ENCODE measurements at places on chromosomes 7 and 10.

DNA sequence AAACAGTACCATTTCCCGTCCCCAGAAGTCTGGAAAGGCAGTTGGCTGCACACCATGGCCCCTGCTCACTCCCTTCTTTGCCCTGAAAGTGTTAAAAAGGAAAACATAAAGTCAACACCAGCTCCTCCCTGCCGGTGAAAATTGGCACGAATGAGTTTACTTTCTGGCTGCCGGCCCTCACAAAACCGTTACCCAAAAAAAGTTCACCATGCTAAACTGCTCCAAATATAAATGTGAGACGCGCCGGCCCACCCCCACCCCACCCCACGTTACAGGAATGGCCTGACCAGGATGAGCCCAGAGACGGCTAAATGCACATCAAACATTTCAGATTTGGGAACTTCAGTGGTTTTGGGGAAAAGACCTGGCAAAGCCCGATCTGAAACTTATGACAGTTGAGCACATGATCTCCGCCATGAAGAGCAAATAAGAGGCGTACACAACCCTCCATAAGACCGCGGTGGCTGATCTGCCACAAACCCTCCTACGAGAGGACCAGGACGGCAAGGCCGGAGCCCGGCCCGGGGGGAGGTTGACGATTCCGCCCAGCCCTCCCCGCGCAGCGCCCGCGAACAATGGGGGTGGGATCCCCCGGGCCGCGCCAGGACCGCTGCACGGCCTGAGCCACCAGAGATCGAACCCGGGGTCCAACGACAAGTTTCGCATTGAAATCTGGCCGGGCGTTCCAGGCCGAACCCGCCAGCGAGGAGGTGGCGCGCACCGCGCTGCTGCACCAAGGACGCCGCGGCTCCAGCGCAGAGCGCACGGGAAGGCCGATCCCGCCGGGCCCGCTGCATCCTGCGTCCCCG lies 952 bp downstream of the DIP2C start:
- no peak for DNase-seq

- no peak for DNase-seq
These were observed 41.1 kb downstream of the ZC3HC1 start for GRCh38 chr7:130009848-130010688.

DNA sequence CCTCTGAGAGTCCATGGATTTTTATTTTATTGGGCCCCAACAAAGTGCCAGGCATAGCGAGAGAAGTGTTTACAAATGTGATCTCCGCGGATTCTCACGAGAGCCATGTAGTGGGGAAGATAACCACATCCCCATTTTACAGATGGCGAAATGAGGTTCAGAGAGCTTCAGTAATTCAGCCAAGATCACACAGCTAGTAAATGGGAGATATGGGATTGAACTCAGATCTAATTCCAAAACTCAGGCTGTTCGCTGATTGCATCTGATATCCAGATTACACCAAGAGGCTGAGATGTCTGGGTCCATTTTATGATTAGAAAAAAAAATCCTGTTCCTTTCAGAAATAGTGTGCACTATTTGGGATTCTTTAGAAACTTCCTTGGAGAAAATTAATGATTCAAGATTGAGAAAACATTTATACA lies 1.3 kb downstream of the FAS start:
- DNase-seq = no peak

GRCh38 chr7:70612811-70613210 lies 519.1 kb upstream of the GALNT17 start:
- DNase-seq = no peak

GRCh38 chr10:50456719-50457118 lies 167.0 kb downstream of the SGMS1 start:
- no peak for DNase-seq

GRCh38 chr10:110007701-110008517 lies at the start of gene ADD3:
TSS of gene ADD3 (plus strand) at chr10:110007984. CDS start at chr10:110100654, 92,670 bp downstream.
- DNase-seq = peak; percentile 87

GRCh38 chr7:130907439-130907838 lies 173.4 kb upstream of the KLF14 start:
- no peak for DNase-seq

DNA sequence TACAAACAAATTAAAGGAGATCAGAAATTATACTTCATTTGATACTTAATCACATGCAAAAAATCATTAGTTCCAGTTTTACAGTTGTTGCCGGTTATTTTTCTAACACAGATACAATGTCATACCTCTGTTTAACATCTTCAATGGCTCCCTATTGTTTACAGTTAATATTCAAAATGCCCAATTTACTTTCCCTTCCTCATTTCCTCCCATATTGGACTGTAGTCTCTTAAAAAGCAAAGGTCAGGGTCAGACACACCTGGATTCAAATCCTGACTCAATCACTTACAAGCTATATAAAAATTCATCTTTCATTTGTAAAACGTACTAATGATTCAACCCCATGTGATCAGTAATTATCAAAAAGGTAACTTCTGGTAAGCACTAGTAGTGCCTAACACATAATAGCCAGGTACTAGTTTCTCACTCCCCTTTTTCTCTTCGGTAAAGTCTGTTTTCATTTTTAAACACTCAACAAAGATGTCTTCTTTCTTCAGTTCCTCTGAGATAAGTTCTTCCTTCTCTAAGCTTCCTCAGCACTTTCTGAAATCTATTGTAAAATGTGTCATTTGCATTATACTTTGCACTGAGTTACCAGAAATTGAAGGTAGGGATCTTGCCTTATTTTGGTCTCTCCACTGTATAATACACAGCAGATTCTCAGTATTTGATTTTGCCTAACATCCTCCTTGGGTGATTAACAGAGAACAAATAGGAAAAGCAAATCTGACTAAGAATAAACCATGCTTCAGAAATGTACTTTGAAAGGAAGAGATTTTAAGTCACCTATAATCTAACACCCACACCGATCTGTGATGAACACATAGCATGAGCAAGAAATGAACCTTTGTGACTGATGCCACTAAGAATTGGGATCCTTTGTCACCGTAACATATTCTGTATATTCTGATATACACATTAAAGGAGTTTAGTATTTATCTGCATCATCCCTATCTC lies 16.1 kb downstream of the KMT2C start:
- DNase-seq = no peak

- DNase-seq = no peak
These were observed 358.2 kb downstream of the FGFR2 start for GRCh38 chr10:121240011-121240410.

DNA sequence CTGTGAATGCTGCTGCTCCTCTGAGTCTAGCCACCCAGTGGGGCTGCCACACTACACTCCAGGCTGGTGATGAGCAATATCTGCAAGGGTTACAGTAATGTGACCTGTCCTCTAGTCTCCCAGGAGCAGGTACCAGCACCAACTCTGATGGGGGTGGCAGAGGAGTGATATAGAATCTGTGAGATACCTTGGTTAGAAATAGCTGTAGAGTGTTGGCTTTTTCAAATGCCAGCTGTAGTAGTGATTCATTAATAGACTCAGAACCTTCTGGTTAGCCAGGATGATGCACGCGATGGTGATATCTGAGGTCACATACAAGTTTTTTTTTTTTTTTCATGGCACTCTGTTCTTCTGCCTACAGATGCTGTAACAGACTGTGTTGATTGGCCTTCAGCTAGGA lies 757.1 kb downstream of the INHBA start:
- no peak for DNase-seq

DNA sequence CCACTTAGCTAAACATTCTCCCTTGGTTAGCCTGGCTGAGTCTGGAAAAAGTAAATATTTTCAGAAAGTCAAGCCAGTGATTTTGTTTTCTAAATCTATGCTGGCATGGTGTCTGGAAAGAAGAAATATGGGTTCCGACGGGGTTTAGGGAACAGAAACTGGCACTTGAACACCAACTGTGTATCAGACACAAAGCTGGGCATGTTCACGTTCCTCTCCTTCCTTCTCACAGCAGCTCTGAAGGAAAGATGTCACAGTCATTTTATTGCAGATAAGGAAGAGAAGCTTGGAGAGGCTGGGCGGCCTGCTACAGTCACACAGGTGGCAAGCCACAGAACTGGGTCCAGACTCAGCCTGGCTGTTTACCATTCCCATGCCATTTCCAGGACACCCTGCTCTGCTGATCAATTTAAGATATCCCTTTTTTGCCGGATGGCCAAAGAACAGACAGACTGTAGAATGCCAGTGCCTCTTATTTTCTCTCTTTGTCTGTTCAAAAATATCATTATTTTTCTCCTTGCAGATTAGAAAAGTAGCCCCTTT lies 118.8 kb downstream of the HERPUD2 start:
- no peak for DNase-seq

DNA sequence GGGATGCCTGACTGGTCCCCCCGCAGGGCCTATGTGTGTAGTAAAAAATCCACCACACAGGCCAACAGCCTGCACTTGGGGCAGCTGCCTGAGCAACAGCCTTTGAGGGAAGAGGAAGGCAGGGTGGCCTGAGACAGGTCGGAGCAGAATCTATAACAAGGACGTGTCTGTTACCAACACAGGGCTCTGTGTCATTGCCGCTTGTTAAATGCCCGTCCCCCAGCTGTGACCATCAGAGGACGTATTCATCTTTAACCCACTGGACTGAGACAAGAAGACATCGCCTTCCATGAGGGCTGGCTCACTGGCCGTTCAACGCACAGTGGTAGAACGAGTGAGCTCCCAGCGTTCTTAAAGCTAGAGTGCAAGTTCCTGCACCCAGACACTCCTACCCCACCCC lies 7.8 kb downstream of the PDIA4 start:
- no peak for DNase-seq

- no peak for DNase-seq
These were observed 22.9 kb upstream of the CACNB2 start for GRCh38 chr10:18117276-18117675.

- no peak for DNase-seq
These were observed 253.1 kb upstream of the PITRM1 start for GRCh38 chr10:3425716-3426115.

- DNase-seq = no peak
These were observed 140.2 kb downstream of the AUTS2 start for GRCh38 chr7:69738396-69738951.

GRCh38 chr7:25303281-25304181 lies 75.2 kb upstream of the NPVF start:
- DNase-seq = no peak

DNA sequence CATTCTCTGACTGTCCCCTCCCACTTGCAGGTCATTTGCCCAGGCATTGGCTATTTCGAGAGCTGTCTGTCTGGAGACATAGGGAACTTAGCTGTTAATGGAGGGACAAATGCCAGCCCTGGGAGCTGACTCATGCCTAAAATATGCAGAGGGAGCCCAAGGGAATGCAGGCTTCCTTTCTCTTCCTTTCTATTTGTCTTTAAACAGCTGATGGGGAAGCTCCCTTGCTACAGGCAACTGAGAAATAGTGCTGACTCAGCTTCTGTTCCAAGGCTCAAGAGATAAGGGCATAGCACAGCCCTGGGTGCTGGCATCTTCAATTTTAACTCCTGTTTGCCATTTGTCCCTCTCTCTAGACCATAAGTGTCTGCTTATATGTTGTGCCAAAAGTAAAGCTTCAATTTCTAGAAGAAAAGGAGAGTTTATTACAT lies 82.7 kb upstream of the C1GALT1 start:
- no peak for DNase-seq

DNA sequence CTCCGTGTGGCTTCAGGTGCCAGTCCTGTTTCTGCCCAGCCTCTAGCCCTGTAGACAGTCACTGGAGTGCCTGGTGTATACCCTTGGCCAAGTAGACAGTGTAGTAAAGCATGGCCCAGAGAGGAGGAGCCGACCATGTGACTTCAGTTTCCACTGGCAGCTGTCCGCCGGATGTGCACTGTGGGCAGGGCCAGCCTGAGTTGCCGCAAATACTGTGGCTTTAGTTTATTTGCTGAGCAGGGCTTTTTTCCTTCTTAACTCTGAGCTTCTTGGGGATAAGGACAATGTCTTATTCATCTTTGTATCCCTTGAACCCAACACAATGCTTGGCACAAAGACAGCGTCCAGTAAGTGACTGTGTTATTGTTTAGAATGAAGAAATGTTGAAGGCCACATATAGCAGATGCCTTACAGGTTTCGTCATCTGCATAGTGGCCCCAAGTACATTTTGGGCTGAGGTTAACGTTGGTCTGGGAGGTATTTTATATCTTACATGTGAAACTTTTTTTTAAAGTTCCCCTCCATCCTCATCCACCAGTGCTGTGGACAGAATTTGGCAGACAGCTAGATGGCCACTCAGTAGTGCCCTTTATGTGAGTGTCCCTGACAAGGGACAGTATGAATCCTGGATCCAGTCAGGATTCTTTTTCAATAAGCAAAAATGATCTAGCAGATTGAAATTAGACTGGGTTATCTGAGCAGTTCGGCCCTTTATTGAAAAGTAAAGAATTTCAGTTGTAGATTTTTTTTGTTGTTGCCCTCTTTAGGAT lies 40.6 kb downstream of the CYP17A1 start:
- no peak for DNase-seq

- DNase-seq = no peak
These were observed 58.1 kb downstream of the DOCK1 start for GRCh38 chr10:126963354-126963753.

DNA sequence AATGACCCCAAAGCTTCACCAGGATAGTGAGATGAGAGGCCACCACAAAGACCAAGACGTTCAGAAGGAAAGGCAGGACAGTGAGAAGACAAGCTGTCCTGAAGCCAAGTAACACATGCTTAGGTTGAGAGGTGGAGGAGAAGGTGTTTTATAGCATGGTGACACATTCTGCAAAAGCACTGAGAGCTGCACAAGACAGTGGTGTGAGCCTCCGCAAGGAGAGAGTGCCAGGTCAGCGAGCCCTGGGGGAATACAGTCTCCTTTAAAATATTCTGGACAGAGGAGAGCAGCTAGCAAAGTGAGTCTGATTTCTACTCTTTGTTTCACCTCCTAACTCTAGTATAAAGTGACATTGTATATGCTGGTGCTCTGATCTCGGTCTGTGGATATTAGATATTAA lies 68.0 kb upstream of the VKORC1L1 start:
- DNase-seq = no peak

- DNase-seq = no peak
These were observed 148.0 kb downstream of the RNF216 start for GRCh38 chr7:5633161-5634106.

GRCh38 chr10:78619115-78619851 lies 449.5 kb upstream of the ZMIZ1 start:
- DNase-seq = no peak

DNA sequence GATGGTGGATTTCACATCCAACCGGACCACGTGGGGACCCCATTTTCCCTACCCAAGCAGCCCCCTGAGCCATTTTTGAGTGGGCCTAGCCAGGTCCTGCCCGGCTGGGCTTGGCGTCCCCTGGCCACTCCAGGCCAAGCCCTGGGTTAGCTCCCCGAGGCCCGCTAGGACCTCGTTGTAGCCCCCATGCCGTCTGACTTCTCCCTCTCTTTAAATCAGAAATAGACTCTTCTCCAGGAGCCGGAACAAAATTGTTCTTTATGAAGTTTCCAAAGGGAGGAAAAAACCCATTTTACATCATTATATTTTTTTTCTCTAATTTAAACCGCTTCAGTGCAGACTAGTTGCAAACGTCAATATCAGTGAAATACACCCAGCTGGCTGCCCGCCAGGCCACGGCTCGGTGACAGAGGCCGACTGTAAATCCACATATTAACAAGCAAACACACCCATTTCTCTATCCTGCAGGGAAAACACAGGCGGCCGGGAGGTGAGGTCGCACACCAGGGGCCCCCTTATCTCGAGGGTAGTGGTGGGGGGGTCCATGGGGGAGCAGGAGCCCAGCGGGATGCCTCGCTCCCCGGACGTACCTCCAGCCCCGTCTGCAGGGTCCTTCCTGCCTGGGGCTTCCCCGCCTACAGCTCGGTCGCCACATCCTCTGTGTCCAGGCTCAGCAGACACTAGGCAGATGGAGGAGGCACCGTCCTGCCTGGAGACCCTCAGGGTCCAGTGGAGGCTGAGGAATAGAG lies 72.7 kb downstream of the ELFN1 start:
- no peak for DNase-seq

- DNase-seq = no peak
These were observed 90.1 kb downstream of the PCDH15 start for GRCh38 chr10:54710918-54711317.

GRCh38 chr10:84829131-84829530 lies 500.7 kb downstream of the CCSER2 start:
- no peak for DNase-seq

All from stimulated activated CD4-positive, alpha-beta T cell treated with anti-CD3 and anti-CD28 coated beads, Interleukin-1b, Interleukin-23, amount 100 ng/mL, for 24 hours (primary cell).